ENCODE measurements at places on chromosomes 16 and 17.
A peak's percentile ranks its signal among the peaks of the same experiment; 100 is the strongest.

DNA sequence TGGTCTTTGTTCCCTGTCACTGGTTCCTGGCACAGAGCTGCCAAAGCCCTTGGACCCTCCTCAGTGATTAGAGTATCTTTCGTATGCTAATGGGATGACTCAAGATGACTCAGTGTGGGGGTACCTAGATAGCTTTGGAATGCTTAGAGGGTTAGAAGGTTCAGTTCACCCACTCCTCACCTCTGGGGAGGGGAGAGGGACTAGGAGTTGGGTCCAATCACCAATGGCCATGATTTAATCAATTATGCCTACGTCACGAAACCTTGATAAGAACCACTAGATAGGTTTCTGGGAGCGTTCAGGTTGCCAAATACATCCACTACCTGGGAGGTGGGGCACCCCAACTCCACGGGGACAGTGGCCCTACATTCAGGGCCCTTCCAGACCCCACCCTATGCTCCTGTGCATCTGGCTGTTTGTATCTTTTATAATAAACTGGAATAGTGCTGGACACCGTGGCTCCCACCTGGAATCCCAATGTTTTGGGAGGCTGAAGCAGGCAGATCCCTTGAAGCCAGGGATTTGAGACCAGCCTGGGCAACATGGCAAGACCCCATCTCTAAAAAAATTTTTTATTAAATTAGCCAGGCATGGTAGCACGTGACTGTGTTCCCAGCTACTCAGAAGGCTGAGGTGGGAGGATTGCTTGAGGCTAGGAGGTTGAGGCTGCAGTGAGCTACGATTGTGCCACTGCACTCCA is 29.2 kb upstream of the LITAF start:
- DNase-seq: no peak

DNA sequence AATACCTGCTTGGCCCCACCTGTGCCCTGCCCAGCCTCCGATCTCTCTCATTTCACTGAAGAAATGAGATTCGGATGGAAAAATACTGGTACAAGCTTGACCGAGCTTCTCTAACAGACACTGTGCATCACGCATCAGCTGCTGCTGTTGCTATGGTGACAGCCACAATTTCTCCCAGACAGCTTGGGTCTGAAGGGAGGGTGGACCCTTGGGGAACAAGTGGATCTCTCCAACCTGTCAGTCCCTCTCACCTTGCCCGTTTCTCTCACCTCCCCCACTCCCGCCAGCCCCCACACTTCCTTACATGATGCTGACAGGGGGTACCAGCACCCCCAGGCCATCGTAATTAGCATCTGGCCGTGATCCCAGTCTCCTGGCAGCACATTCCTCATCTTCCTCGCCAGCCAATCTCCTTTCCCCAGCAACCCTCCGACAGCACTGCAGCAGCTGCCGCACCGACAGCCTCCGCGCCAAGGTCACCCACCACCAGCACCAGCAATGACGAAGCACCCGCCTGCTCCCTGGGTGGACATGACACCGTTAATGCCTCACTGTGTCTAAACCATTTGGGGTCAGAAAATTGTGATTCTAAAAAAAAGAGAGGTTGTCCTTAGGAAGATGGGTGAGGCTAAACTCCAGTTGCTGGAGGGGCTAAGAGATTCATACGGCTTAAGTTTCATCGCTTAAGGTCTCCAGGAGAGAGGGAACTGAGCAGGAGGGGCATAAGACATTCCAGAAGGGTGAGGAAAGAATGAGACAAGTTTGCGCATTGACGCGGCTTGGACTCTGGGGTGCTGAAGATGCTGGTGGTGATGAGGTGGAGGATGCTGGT is 58.6 kb upstream of the TNRC6A start:
- DNase-seq: no peak

GRCh38 chr16:84517366-84517765 is 12.9 kb upstream of the MEAK7 start:
- no peak for DNase-seq

DNA sequence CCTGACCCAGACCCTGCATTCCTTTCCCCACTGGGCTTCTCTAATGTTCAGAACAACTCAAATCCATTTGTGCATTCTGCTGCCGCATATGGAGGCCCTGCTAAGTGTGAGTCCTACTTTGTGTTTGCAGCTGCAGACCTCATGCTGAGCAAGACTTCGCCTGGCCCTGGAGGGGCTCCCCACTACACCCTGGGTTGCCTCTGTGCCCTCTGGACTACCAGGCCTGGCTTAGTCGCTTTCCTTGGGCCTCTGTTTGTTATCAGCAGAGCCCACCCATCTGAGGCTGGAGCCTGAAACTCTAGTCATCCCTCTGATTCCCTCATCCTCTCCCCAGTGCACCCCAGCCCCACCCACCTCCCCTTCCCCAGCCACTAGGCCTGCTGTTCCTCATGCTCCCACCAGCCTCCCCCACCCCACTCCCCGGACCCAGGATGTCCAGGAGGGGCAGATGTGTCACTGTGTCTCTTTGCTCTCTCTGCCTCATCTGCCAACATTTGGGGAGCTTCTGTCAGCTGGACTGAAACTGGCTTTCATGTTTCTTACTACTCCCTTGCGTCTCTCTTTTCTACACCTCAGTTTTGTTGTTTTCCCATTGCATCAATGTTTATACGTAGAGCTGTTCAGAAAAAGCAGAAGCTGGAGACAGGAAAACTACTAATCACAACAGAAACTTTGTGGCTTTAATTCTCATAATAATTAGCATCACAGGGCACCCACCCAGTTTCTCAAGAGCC is 17.9 kb upstream of the CD300E start:
- DNase-seq: no peak

- DNase-seq: no peak
Observed at GRCh38 chr17:49875685-49876084, 27.8 kb upstream of the TAC4 start.

DNA sequence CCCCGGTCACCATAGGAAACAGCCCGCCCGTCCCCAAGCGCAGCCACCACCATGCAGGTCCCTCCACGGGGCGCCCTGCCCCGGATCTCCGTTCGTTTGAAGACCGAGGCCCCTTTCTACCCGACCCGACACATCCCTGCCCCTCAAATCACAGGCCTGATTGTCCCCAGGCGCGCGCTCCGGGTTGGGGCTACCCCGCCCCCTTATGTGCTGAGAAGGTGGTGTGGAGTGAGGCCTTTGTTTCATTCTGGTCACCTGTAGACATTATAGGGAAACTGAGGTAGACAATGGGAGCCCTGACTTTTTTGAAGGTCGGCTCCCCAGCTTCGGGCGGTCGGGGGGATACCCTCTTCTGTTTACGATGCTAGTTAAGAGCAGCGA is 763 bp upstream of the ACTG1 start:
- peak; percentile 48 for DNase-seq

GRCh38 chr17:80125656-80126448 is 21.1 kb downstream of the EIF4A3 start:
- DNase-seq: no peak

DNA sequence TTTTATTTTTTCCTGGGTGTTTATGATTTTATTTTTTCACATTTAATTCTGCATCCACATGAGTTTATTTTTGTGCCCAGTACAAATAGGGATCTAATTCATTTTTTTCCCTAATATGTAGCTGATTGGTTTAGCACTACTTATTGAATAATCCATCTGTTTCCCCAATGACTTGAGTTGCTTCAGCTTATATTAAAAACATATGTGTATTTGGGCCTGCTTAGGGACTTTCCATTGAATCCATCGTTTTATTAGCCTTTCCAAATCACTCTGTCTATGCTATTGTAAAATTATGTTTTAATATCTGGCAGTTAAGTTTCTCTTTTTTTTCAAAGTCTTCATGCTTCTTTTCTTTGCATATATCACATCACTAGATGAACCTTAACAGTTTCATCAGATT is 42.2 kb downstream of the WWP2 start:
- DNase-seq: no peak

GRCh38 chr16:10988164-10988803 is 43.9 kb downstream of the CLEC16A start:
- DNase-seq: no peak

DNA sequence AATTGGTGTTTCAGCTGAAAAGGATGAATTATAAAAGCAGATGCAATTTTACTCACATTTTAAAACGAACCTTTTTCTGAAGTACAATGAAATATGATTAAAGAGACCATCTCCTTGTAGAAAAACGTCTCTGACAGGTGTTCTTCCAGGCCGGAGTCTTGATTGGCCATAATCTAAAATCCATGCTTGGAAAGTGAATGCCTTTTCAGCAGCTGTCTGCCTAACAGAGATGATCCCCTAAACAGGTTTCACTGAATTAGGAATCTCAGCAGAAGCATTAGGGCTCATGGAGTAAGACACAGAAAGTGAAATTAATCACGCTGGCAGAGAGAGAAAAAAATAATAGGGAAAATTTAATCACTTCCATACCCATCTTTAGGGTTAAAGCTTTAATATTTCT is 39.3 kb upstream of the IRX5 start:
- no peak for DNase-seq

GRCh38 chr17:64055183-64056142 is 35.0 kb upstream of the ICAM2 start:
- no peak for DNase-seq

GRCh38 chr16:52537516-52537915 is 9.4 kb downstream of the TOX3 start:
- DNase-seq: no peak

DNA sequence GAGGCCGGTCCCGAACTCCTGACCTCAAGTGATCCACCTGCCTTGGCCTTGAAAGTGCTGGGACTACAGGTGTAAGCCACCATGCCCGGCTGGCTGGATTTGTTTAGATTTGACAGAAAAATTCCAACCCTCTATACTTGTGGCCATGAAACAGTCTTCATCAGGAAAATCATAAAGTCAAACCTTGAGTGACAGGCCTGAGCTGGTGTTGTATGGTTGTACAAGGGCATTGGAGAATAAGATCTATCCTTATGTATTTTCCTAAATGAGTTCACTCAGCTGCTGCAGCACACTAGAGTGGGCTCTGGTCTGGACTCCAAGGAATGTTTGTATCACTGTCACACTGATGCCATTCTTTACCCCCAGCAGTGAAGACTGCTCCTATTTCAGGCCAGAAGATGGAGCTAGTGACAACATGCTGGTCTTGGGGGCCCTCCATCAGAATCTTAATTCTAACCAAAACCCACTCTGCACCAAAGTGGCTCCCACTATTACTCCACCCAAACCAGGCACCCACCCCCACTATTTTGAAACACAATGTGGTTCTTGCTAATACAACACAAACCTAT is 27.4 kb downstream of the SNX11 start:
- no peak for DNase-seq

- DNase-seq: no peak
Observed at GRCh38 chr16:88415381-88415705, 32.6 kb downstream of the ZNF469 start.

DNA sequence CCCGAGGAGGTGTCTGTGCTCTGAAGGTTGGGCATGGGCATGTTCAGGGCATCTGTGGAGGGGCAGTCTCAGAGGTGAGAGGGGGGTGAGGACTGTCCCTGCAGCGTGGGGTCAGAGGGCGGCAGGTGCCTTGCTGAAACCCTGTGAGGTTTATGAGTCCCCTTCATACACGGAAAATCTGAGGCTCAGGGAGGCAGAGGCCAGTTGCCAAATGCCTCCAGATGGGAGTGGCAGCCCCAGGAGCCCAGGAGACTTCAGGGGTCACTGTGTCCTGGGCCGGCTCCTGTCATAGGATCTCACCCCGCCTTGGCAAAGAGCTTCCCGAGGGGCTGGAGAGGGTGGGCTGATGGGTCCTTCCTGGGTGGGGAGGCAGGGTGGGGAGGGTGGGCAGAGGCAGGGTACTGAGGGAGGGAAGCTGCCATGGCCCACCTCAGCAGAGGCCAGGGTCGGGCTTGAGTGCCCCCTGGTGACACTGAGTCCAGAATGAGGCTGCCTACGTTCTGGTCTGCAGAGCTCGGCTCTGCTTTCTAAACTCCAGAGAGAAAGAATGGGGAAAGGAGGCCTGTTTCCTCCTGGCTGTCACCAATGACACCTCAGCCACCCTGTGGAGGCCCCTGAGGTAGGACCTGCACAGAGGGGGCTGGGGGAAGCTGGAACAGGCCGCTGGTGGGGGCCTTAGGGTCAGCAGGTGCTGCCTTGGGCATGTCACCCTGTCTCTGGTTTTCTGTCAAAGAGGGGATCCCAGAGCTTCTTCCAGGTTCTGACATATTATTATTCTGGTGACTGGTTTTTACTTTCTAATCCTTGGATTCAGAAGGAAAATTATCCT is 1.1 kb downstream of the LGALS9 start:
- DNase-seq: no peak

DNA sequence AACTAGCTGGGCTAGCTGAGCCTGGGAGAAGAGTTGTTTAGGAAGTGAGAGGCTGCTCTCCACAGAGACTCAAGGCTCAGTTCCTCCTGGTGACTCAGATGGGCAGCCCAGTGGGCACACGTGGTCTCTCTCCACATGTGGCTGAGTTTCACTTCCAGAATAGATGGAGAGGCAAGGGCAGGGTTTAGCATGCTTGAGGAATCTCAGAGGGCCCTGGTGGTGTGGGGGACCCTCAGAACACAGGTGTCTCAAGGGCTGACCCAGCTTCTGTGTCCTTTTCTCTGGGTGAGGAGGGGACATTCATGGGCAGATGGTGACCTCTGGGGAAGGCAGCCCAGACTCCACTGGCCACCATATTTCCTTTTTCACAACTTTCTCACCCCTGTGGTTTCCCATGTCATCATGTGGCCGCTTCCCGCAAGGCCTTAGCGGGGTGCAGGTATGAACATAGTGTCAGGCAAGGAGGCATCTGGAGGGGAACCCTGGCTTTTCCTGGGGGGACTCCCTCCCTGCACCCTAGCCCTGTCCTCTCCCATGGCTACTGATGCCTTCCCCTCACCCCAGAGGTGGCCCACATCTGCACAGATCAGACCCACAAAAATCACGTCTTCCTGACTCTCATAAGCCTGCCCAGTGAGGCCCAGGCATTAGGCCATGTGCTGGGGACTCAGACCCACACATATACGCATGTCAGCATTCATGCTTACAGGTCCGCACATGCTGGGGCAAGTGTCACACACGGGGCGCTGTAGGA is 3.3 kb downstream of the GRN start:
- no peak for DNase-seq

DNA sequence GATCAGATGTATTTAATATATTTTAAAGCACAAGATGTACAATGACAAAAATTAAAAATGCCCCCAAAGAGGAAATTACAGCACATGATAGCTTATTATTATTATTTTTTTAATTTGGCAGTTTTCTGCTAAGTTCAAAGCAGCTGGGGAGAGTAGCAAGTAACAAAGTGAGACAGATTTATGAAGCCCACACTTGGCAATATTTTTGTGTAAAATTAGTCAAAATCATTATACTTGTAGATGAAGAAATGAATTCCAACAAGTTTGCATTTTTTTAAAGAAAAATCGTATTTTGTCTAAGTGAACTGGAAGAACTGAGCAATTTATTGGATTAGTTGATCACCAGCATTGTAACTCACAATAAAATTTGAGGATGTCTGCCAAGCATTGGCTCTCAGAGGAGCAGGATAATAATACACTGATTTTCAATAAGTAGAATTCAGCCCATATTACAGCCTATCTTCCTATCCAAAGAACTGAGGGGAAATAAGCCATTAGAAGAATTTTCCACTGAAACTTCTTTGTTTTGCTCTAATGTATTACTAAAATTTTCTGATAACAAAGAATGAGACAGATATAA is 215.6 kb downstream of the MAP2K6 start:
- DNase-seq: no peak
